CD4-positive, alpha-beta T cell (primary cell): ENCODE measurements at places on chromosomes 4 and X. TPM values are rescaled to one million over a fixed set of nuclear protein-coding genes. Genes with fewer than 3 reads are reported as not detected.

- no peaks in the 10 kb centered on the region for H3K27me3 ChIP-seq
- H3K4me1 ChIP-seq = no peaks in the 10 kb centered on the region
- no peak overlapping the region for H3K27ac ChIP-seq
- H3K36me3 ChIP-seq = no peaks in the 10 kb centered on the region
- H3K4me3 ChIP-seq = no peak overlapping the region
- no peak for DNase-seq
Observed at GRCh38 chr4:126465341-126465740, 1150.6 kb downstream of the FAT4 start.

DNA sequence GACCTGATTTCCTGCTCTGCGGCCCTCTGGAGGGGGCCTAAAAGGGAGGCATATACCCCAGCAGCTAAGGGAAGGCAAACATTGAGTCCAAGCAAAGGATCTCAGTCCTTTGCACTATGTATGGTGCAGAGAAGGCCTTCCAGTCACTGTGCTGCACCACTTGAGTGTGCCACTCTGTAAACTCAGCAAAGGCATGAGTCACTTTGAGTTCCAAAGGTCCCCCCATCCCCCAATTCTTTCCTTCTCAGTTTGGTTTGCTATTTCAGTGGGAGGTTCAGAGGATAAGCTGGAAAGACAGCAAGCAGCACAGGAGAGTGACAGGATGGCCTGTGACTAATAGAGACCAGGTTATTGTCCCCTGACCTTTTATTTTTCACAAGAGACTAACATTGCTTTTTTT lies 131.3 kb downstream of the FHDC1 start:
- no peaks in the 10 kb centered on the region for H3K4me1 ChIP-seq
- DNase-seq = no peak
- H3K36me3 ChIP-seq = no peaks in the 10 kb centered on the region
- no peaks in the 10 kb centered on the region for H3K27me3 ChIP-seq
- no peak overlapping the region for H3K4me3 ChIP-seq

The NKX6-1 gene
- total RNA-seq = not detected

DNA sequence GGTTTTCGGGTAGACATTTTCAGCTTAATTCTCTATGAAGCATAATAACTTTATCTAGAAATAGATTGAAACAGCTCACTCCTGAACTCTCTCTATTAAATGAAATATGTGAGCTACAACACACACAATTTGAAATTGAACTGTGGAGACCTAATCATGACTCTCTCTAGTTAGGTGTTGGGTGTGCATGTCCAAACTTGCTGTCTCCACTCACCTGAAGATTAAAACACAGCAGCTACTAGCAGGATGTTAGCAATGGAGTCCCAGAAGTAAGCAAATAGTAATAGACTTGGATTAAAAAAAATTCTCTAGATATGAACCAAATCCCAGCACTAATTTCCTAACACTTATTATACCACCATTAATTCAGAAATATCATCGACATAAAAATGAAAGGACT lies 173.1 kb downstream of the FSTL5 start:
- H3K4me1 ChIP-seq = no peaks in the 10 kb centered on the region
- H3K4me3 ChIP-seq = no peak overlapping the region
- DNase-seq = no peak
- no peaks in the 10 kb centered on the region for H3K27me3 ChIP-seq
- H3K36me3 ChIP-seq = no peaks in the 10 kb centered on the region
- H3K27ac ChIP-seq = no peak overlapping the region

The MAGEB17 gene
- not detected for total RNA-seq
